ENCODE measurements at places on chromosomes 13 and 19. TPM values are rescaled to one million over a fixed set of nuclear protein-coding genes. Genes with fewer than 3 reads are reported as not detected.

DNA sequence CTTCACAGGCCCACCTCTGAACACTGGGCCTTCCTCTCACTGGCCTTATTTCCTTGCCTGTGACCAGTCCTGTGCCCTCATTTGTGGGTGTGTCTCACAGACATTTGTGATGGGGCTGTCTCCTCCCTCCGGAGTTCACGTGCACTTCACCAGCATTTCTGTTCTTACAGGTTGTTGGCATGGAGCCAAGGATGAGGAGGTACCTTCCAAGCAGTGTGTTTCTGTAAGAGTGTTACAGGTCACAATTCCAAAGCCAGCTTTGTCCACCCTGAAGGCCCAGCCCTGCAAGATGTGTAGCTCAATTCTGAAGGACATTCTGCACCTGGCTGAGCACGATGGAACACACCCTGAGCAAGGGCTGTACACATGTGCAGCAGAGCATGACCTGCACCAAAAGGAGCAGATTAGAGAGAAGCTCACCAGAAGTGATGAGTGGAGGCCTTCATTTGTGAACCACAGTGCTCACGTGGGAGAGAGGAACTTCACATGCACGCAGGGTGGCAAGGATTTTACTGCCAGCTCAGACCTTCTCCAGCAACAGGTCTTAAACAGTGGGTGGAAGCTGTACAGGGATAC is 8.1 kb downstream of the ZNF749 start:
- DNase-seq, result no peak

GRCh38 chr13:24910502-24911132 is 146.6 kb downstream of the RNF17 start:
- DNase-seq, result no peak

DNA sequence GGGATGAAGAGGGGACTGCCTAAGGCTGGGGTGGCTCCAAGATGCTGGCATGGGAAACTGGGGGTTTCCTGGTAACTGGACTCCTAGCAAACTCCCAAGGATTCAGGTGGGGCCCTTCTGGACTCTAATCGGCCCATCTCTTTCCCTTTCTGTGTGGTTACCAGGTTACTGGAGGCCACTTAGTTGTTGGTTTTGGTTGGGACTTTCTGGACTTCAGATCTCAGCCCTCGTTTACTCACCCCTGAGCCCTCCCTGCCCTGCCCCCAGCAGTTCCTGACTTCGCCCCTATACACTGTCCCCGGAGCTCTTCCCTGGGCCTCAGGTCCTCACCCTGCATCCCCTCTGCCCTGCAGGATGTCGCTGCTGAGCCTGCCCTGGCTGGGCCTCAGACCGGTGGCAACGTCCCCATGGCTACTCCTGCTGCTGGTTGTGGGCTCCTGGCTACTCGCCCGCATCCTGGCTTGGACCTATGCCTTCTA is 328 bp downstream of the CYP4F12 start:
- peak; percentile 3 for DNase-seq

DNA sequence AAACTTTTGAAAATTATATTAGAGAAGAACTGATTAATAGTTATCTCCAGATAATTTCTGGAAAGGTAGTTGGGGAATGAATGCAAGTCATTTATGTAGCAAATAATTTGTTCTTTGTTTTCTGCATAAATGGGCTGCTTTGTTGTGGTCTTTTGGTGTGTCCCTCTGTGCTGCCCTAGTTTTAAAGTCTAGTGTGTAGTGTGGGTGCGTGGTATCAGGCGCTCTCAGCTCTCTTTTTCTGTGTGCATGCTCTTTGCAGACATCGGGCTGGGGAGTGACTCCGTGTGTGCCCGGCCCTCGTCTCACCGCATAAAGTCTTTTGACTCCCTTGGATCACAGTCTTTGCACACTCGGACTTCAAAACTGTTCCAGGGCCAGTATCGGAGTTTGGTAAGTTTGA is 94.5 kb downstream of the ARHGEF7 start:
- DNase-seq, result no peak

- DNase-seq, result no peak
Measured at GRCh38 chr13:39787086-39787487, 131.6 kb downstream of the COG6 start.

Gene CYSLTR2
- total RNA-seq, result not detected
